ENCODE measurements at places on chromosomes 6 and 20. TPM values are rescaled to one million over a fixed set of nuclear protein-coding genes. Genes with fewer than 3 reads are reported as not detected.

GRCh38 chr6:133918208-133918930 lies 29.5 kb downstream of the TCF21 start:
- DNase-seq: no peak

DNA sequence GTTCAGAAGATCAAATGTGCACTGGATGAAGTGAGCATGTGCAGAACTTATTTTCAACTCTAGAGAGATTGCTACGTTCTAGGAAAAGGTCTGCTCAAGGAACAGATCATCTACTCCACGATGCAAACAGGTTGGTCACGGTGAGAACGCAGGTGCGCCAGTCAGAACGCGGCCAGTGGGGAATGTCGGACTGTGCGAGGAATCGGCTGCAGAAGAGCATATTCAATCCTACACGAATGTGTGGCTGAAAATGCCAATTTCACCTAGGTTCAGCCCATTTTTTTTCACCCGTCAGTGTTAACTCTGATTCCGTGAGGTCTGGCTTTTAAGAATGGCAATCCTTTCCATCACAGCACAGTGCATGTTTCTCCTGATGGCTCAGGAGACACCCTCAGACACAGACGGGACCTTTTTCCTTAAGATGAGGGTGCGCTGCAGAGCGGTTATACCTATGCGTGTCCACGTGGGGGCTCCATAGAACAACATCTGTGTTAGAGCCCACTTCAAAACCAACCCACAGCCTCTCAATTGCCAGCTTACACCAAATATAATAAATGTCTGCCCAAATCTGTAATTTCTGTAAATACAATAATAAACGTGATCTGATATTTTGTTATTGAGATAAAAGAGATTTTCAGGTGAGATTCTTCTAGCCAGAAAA lies 250.4 kb downstream of the FOXA2 start:
- no peak for DNase-seq

The SEMG1 gene
- not detected for total RNA-seq

- no peak for DNase-seq
Observed at GRCh38 chr20:7217606-7218005, 450.1 kb downstream of the BMP2 start.

DNA sequence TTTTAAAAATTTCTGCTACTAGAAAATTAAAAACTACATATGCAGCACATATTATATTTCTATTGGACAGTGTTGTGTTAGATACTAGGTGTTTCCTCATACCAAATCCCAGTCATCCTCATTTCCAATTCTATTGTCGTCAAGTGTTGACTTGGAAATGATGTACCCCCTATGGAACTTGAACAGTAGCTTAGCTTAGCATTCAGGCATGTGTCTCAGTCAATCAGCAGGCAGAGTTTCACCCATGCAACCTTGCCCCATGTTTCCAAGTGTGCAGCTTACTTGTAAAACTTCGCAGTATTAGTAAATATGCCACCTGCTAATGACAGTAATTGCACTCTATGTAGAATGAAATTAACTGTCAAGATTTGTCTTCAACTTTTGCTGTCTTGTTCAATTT lies 59.5 kb downstream of the SAMD3 start:
- DNase-seq: no peak

- no peak for DNase-seq
Observed at GRCh38 chr6:44222486-44223318, 693 bp upstream of the SLC29A1 start.

DNA sequence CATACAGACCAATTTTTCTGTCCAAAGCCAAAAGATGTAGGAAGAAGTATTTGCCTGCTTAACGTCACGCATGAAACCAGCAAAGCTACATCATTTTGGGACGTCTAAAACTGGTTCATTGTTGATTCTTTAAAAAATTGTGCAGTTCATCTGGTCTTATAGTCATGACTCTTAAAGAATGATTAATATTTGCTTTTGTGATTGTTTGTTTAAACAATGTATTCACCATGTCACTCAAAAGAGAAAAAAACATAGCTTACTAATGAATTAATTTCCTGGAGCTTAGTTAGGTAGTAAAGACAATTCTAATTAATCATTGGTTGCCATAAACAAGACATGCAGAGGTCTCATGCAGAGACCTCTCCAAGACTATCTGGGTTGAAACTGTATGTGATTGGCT lies 157.3 kb downstream of the RPS12 start:
- no peak for DNase-seq

DNA sequence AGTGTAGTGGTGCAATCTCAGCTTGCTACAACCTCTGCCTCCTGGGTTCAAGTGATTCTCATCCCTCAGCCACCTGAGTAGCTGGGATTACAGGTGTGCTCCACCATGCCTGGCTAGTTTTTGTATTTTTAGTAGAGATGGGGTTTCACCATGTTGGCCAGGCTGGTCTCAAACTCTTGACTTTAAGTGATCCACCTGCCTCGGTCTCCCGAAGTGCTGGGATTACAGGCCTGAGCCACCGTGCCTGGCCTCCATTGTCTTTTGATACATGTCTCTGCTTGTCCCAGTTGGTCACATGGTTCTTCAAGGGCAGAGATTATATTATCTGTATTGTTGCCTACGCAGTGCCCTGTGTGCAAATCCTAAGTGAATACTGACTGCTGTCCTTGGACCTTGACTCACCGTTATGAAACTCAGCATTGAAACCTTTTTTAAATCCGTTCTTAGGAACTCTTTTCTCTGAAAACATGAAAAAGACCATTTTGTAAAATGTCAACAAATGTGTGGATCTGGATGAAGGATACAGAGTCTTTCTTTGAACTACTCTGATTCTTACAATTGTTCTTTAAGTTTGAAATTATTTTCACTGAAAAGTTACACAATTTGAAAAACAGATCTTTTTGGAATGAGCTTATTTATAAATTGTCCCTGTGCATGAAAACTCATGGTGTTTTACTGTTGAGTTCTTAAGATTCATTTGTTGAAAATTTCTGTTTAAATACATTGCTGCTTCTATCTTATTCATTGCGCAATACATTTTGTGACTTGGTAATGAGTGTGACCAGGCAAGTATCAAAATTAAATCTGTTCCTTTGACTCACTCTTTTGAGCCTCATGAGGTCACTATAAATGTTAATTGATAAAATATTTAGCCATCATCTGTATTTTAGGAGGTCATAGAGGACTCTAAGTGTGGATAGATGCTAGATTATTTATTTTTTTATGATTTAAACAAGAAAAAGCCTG lies 293.5 kb downstream of the UTRN start:
- DNase-seq: no peak

DNA sequence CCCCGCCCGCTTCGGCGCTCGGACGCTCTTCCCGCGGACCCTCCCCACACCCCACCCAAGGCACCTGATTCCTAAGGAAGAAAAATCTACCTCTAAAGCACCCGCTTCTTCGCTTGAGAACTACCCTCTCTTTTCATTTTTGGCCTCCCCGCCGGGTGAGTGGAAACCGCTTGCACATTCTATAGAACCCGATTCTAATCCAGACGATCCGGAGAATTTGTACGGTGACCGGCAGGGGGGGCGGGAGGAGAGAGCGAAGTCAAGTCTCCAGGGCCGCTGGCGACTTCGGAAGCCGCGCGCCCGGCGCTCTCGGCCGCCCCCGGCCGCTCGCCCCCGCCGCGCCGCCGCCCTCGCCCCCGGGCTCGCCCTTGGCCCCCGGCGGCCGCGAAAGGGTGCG lies at the start of gene RBM24:
Gene RBM24, plus strand, starts transcription at position 262 of the 397 bp plus-strand sequence. CDS start 221 bp downstream, outside the sequence.
- peak; percentile 25 for DNase-seq

GRCh38 chr6:159116343-159116742 lies 52.9 kb upstream of the FNDC1 start:
- DNase-seq: no peak

DNA sequence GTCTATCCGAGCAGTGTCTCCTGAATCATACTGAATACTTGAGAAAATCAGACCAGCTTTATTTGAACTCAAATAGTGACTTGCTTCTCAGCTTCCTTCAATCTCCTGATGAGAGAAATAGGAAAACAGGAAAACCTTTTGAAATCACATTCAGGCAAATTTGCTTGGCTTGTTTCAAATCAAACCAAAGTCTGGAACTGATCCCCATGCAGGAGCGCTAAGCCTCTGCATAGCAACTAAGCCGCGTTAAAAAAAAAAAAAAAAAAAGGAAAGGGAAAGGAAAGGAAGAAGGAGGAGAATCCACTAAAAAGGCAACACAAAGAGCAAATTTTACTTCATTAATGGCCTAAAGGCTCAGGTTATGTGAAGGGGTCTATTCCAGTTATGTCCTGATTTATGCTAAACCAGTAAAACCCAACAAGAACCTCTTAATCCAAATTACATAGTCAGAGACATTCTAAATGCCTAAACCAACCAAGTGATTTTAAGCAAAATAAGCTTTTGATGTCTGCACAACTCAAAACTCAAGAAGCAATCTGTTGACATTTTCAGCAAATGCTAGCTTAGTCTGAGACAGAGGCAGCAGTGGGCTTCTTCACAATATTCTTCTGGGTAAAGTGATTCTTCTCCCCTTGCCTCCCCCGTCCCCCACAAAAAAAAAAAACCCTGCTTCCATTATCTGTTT lies 112.5 kb downstream of the SOBP start:
- no peak for DNase-seq

The RFX6 gene
- total RNA-seq: not detected

DNA sequence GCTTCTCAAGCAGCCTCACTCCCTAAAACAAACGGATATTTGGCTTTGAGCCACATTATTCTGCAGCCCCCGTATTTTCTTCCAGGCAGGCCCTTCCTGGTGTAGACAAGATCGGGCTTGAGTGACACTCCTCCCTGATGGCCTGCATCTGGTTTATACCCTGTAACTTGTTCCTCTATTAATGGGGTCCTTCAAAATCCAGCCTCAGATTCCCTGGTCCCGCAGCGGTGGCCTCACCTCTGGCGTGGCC lies 375 bp upstream of the TMEM14C start:
- DNase-seq: no peak

The CAGE1 gene
- under 0.01 TPM for total RNA-seq

DNA sequence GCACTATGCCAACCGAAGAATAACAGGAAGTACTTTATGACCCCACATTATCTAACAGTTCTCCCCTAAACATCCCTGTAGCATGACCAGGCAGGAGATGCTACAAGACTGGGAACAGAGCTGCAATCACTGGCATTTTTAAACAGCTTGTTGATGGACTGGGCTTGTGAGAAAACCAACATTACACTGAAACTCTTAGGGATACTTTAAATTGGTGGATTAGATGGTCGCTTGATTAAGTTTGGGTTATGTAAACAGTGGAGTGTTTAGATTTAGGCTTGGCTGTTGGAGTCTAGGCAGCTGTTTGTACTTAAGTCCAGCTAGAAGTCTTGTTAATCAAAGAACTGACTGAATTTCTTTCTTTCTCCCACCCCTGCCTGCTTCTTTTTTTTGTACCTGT lies 234.1 kb upstream of the BMP2 start:
- DNase-seq: no peak

- no peak for DNase-seq
Observed at GRCh38 chr20:5400164-5400762, 83.5 kb upstream of the PROKR2 start.

DNA sequence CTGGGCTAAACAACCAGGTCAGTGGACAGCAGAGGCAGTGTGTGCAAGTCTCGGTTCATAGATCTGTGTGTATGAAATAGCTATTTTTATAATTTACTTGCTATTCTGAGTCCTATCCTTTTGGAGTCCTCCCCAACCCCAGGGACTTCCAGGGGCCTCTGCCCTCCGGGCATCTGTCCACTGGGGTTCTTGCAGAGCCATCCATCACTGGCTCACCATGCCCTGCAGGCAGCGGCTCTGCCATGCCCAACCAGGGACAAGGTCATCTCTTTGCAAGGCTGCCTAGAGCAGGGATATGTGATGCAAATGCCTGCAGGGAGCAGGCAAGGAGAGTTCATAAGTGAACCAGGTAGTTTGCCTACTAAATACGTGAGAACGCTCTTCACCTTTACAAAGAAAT lies 10.5 kb upstream of the BEND3 start:
- no peak for DNase-seq

DNA sequence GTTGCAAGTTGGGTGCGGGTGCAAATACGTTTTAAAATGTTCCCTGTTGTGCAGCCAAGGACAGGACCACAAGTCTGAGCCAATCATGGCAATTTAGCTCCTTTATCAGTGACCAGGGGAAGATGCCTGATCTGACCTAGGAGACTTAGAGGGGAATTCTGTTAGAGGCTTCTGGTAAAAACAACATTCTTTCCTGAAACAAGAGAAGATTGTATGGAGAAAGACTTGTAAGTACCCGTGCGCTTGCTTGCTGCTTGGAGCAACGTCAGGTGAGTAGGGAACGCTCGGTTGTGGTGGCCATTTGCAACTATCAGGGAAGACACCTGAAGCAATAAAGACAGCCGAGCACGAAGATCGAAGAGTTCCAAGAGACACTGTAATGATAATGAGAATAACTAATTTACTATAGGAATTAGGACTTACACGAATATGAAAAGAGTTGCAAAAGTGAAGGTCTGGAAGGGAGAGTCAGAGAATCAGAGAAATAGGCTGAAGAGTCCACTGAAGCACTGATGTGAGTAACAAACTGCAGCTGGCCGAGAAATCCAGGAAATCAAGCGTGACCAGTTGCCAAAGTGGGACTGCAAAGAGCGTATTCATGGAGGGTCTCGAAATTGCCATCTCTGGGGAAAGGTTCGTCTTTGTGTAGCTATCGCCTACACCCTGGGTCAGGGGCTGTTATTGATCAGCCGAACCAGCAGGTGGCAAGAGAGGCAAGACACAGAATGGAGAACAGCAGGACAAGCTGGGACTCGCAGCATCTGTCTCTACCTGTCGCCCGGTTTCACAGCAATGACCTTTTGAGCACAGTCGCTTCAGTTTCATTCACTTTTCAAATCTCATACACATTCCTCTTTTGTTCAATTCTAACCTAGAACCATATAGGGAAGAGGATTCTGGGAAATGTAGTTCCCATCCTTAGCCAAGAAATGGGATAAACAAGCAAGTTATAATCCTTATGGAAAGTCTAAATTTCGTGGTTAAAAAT lies 26.1 kb downstream of the LOC128125822 start:
- DNase-seq: peak; percentile 58

DNA sequence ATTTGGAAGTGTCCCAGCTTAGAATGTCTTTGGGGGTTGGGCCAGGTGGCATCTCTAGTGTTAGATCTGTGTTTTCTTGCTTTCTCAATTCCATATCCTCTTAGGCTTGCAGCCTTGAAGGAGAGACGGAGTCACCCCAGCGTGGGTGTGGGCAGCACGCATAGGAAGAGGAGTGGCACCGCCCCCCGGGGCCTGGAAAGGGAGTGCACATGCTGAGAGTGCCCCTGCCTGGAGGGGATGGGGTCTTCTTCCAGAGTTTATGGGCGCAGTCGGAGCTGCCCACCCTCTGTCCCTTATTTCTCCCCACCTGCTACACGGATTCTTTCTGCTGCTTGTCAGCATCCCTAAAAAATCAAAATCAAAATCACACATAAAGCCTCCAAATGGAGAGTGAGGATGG lies 309.7 kb downstream of the QKI start:
- DNase-seq: no peak

DNA sequence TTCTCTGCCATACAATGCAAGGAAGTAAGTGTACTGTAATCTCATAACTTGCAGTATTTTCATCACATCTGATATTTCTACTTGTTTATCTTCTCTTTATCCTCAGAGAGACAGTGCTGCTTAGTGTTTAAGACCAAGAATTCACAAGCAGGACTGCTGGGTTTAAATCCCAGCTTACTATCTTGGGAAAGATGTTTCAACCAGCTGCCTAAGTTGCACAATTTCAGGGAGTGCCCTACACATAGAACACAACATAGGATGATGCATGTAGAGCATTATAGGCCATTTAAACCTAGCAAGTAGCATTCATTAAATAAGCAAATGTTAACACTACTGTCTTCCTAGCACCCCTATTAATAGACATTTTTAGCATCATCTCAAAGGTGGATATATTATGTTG lies 205.2 kb upstream of the CEP162 start:
- DNase-seq: no peak

The KHDC1 gene
- total RNA-seq: 4.1 TPM
